ENCODE measurements at places on chromosomes 4 and X. TPM values are rescaled to one million over a fixed set of nuclear protein-coding genes. Genes with fewer than 3 reads are reported as not detected.

CLDN22 gene
- total RNA-seq = not detected

XG gene
- total RNA-seq = not detected

CTSO gene
- 9.5 TPM for total RNA-seq

GAGE1 gene
- not detected for total RNA-seq

STATH gene
- not detected for total RNA-seq

ADGRL3 gene
- total RNA-seq = not detected

GRCh38 chrX:11337292-11338009, 44.2 kb downstream of the AMELX start:
- no peaks in the 10 kb centered on the region for H3K36me3 ChIP-seq
- H3K4me1 ChIP-seq = no peaks in the 10 kb centered on the region
- no peaks in the 10 kb centered on the region for H3K27me3 ChIP-seq
- DNase-seq = no peak
- no peak overlapping the region for H3K27ac ChIP-seq

GRCh38 chrX:148535639-148536038, 35.2 kb downstream of the AFF2 start:
- H3K27ac ChIP-seq = no peak overlapping the region
- H3K4me3 ChIP-seq = no peak overlapping the region
- no peaks in the 10 kb centered on the region for H3K36me3 ChIP-seq
- no peaks in the 10 kb centered on the region for H3K27me3 ChIP-seq
- H3K4me1 ChIP-seq = no peaks in the 10 kb centered on the region
- no peak for DNase-seq

DNA sequence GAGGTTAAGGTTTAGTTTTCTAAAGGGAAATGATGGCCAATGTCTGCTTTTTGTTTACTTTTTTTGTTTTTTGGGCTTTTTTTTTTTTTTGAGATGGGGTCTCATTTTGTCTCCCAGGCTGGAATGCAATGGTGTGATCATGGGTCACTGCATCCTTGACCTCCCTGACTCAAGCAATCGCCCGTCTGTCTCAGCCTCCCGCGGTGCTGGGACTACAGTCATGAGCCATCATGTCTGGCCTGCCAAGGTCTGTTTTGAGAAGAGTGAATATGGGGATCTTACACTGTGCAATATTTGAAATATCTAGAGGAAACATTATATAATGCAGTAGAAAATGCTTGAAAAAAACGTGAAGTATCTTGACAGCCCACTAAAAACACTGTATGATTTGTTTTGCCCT, 162.5 kb downstream of the GASK1B start:
- H3K27me3 ChIP-seq = no peaks in the 10 kb centered on the region
- H3K36me3 ChIP-seq = no peaks in the 10 kb centered on the region

DNA sequence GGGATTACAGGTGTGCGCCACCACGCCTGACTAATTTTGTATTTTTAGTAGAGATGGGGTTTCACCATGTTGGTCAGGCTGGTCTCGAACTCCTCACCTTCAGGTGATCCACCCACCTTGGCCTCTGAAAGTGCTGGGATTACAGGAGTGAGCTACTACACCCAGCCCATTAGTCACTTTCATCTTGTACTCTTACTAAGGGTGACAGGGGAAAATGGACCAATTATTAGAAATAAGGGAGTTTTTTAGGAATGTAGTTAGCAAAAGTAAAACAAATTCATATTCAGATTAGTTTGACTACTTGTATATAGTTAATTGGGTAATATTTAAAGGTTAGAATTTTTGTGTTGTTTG, 26.1 kb downstream of the SMARCA5 start:
- no peaks in the 10 kb centered on the region for H3K27me3 ChIP-seq
- no peak overlapping the region for H3K27ac ChIP-seq
- H3K36me3 ChIP-seq = peaks cover 98% of the 10 kb centered on the region
- H3K4me1 ChIP-seq = no peaks in the 10 kb centered on the region
- no peak overlapping the region for H3K4me3 ChIP-seq

GRCh38 chr4:56958111-56958517, 19.3 kb downstream of the NOA1 start:
- no peaks in the 10 kb centered on the region for H3K4me1 ChIP-seq
- H3K4me3 ChIP-seq = no peak overlapping the region
- no peak overlapping the region for H3K27ac ChIP-seq
- no peak for DNase-seq

- H3K4me1 ChIP-seq = no peaks in the 10 kb centered on the region
- no peaks in the 10 kb centered on the region for H3K36me3 ChIP-seq
- DNase-seq = no peak
- H3K27me3 ChIP-seq = no peaks in the 10 kb centered on the region
- H3K4me3 ChIP-seq = no peak overlapping the region
These were observed 178.2 kb upstream of the ARHGEF9 start for GRCh38 chrX:63963095-63963784.

DNA sequence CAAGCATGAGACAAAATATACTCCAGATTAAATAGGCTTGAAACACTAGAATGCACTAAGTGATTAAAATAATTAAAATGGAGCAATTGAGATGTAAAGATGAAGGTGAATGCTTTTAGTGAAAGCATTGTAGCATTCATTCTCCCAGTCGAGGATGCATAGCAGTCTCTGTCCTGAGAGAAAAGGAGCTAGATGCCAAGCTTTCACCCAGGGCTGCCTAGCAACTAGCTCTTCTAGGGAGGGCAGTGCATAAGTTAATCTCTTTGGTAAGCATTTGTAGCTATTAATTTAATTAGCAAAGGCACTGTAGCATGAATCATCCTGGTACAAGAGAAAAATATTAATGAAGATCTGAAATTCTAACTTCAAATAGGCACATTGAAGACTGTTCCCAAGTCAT, 1014.8 kb downstream of the C4orf33 start:
- H3K4me1 ChIP-seq = no peaks in the 10 kb centered on the region
- no peak for DNase-seq
- no peaks in the 10 kb centered on the region for H3K36me3 ChIP-seq
- no peak overlapping the region for H3K27ac ChIP-seq
- H3K27me3 ChIP-seq = no peaks in the 10 kb centered on the region
- no peak overlapping the region for H3K4me3 ChIP-seq

DNA sequence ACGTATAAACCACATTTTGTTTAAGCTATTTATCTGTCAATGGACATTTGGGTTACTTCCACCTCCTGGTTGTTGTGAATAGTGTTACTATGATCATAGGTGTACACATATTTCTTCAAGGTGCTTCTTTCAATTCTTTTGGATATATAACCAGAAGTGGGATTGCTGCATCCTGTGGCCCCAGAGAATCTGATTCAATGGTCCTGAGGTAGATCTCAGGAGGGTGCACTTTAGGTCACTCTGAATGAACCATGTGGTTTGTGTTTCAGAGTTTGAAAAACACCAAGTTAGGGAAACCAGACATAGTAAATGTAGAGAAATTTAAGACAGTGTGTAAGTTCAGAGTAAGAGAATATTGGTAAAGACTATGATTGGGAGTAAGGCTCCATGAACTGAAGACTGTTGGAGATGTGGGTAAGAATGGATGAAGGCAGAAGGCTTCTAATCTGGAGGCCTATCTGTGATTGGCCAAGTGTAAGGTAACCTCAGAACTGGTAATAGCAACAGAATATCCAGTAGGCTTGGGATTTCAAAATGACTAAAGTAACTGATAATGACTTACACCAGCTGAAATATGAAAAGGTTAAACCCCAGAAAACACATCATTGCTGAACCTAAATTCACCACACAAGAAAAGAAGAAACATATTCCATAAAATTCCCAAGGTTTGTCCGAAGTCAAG, 236.9 kb downstream of the CAMK2D start:
- no peaks in the 10 kb centered on the region for H3K27me3 ChIP-seq
- H3K27ac ChIP-seq = no peak overlapping the region
- peaks cover 21% of the 10 kb centered on the region for H3K36me3 ChIP-seq
- H3K4me1 ChIP-seq = no peaks in the 10 kb centered on the region
- H3K4me3 ChIP-seq = no peak overlapping the region

GRCh38 chr4:3021127-3021526, 53.2 kb downstream of the HTT-AS start:
- no peak for DNase-seq
- H3K4me3 ChIP-seq = no peak overlapping the region
- no peak overlapping the region for H3K27ac ChIP-seq

DNA sequence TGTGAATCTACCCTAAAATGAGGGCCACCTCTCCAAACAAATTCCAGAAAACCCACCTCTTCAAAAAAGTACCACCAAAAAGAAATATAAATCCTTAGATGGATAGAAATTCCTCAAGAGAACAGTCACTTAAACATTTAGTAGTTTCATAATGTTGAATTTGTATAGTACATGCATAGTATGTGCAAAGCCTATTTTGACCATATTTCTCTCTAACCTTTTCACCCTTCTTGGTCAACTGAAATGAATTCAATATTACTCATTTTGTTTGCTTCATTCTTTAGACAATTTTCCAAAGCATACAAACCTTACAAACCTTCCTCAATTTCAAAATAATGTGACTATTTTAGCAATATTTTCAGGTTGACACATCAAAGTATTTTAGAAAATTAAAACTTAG, 4.1 kb downstream of the RHOXF1 start:
- H3K4me3 ChIP-seq = no peak overlapping the region
- DNase-seq = no peak
- H3K27ac ChIP-seq = no peak overlapping the region

GRCh38 chrX:40462795-40463194, 118.0 kb upstream of the ATP6AP2 start:
- no peaks in the 10 kb centered on the region for H3K36me3 ChIP-seq
- H3K27ac ChIP-seq = no peak overlapping the region
- no peaks in the 10 kb centered on the region for H3K4me1 ChIP-seq

DNA sequence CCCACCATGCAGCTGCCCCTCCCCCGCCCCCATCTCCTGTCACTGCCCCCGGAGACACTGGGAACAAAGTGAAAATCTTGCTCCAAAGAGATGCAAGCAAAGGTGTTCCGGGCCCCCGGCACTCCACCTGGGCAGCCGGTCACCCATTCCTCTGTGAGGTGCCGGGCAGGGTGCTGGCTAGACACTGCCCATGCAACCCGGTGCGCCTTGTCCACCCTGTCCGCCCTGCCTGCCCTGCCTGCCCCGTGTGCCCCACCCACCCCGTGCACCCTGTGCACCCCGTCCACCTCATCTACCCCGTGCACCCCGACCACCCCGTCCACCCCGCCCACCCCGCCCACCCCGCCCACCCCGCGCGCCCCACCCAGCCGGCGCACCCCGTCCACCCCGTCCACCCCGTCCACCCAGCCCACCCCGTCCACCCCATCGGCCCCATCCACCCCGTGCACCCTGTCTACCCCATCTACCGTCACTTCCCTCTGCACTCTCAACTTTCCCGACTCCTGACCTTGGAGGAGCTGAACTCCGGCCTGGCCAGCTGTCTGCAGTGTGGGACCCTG, 31.9 kb upstream of the FGFR3 start:
- H3K27me3 ChIP-seq = no peaks in the 10 kb centered on the region
- no peak overlapping the region for H3K27ac ChIP-seq
- H3K4me1 ChIP-seq = no peaks in the 10 kb centered on the region
- H3K4me3 ChIP-seq = no peak overlapping the region
- H3K36me3 ChIP-seq = no peaks in the 10 kb centered on the region
- DNase-seq = no peak

- H3K4me3 ChIP-seq = no peak overlapping the region
- no peaks in the 10 kb centered on the region for H3K27me3 ChIP-seq
These were observed 338.3 kb upstream of the IGFBP7 start for GRCh38 chr4:57448452-57448851.

GRCh38 chrX:103376979-103377324, 614 bp downstream of the BEX3 start:
- H3K4me3 ChIP-seq = peak overlapping the region; percentile 53
- H3K27me3 ChIP-seq = no peaks in the 10 kb centered on the region
- no peaks in the 10 kb centered on the region for H3K36me3 ChIP-seq
- H3K4me1 ChIP-seq = no peaks in the 10 kb centered on the region

DNA sequence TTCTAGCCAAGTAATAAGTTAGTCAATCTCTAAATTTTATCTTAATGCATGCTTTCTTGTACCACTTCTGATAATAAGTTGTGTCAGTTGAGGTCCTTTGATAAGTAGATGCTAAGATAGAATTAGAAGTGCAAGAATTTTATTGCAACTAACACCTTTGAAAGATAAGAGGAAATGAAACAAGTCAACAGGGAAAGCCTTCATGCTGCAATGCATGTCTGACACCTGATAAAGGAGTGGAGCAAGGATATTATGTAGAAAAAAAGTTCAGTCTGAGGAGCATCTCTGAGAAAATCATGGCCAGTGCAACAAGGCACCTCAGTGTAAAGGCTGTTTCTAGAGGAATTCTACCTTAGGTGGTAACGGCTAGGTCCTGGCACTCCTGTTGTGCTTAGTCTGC, 210.7 kb upstream of the PPP1R2C start:
- H3K4me3 ChIP-seq = no peak overlapping the region
- no peaks in the 10 kb centered on the region for H3K36me3 ChIP-seq
- no peaks in the 10 kb centered on the region for H3K27me3 ChIP-seq
- no peak overlapping the region for H3K27ac ChIP-seq
- no peak for DNase-seq

- no peaks in the 10 kb centered on the region for H3K4me1 ChIP-seq
- no peak for DNase-seq
- H3K36me3 ChIP-seq = no peaks in the 10 kb centered on the region
- H3K27me3 ChIP-seq = no peaks in the 10 kb centered on the region
- H3K27ac ChIP-seq = no peak overlapping the region
These were observed 396.5 kb downstream of the PRDM5 start for GRCh38 chr4:120526033-120526432.

GRCh38 chrX:107729558-107730297, 45.9 kb downstream of the TSC22D3 start:
- DNase-seq = no peak
- H3K36me3 ChIP-seq = no peaks in the 10 kb centered on the region
- no peak overlapping the region for H3K27ac ChIP-seq
- no peaks in the 10 kb centered on the region for H3K4me1 ChIP-seq
- H3K4me3 ChIP-seq = no peak overlapping the region
- no peaks in the 10 kb centered on the region for H3K27me3 ChIP-seq

GRCh38 chr4:121454251-121454979, 73.6 kb upstream of the QRFPR start:
- H3K27me3 ChIP-seq = peaks cover 11% of the 10 kb centered on the region
- no peak for DNase-seq
- H3K27ac ChIP-seq = no peak overlapping the region
- H3K4me3 ChIP-seq = no peak overlapping the region

- H3K27ac ChIP-seq = no peak overlapping the region
- peaks cover 2% of the 10 kb centered on the region for H3K27me3 ChIP-seq
These were observed 91.1 kb downstream of the SLC4A4 start for GRCh38 chr4:71429962-71430361.

Data from CD4-positive, CD25-positive, alpha-beta regulatory T cell (primary cell).